Fibroblast of skin of abdomen (primary cell): ENCODE measurements at places on chromosomes 11 and 22.

- no peak for DNase-seq
These were observed 20.0 kb upstream of the RAB39A start for GRCh38 chr11:107908211-107908610.

DNA sequence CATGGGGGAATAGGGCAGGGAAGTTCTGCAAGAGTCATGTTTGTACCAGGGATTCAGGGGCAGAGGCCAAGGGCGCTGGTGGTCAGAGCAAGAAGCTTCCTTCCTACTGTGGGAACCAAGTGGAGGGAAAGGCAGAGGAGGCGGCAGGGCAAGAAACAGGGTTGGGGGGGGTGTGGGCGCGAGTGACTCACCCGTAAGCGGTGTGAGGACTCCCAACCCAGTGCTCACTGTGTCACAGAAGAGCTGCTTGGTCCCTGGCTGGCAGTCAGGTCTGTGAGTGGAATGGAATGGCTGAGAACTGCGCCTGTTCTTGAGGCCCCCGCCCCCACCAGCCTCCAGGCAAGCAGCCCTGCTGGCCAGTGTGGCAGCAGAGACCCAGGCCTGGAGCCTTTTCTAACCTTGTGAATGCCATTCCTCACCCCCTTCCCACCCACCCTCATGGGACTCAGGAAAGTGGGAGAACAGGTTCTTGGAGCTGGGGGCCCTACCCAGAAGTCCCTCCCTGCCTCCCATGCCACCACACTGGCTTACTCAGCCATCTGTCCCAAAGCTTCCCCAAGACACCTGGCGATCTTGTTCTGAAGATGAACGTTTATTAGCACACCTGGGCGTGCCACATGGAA, 4.7 kb downstream of the LRRC10B start:
- DNase-seq, result no peak

DNA sequence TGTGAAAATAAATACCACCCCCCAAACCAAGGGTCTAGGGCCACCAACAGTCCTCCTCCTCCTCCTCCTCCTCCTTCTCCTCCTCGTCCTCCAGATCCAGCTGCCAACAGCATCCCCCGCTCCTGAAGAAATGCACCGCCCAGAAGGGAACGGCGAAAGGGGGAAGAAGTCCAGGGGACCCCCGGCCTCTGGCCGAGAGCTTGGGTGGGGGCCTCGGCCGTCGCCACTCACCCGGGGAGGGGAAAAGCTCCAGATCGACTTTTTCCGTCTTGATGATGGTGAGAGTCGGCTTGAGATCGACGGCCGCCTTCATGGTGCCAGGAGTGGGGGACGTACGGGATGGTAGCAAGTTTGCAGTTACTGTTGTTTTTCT, 65.7 kb downstream of the ETS1 start:
- no peak for DNase-seq

GRCh38 chr11:134939031-134939430, 527.0 kb upstream of the B3GAT1 start:
- no peak for DNase-seq

- no peak for DNase-seq
These were observed 60.2 kb upstream of the PDE3B start for GRCh38 chr11:14583252-14584034.

- no peak for DNase-seq
These were observed 25.3 kb downstream of the UEVLD start for GRCh38 chr11:18563090-18563730.

DNA sequence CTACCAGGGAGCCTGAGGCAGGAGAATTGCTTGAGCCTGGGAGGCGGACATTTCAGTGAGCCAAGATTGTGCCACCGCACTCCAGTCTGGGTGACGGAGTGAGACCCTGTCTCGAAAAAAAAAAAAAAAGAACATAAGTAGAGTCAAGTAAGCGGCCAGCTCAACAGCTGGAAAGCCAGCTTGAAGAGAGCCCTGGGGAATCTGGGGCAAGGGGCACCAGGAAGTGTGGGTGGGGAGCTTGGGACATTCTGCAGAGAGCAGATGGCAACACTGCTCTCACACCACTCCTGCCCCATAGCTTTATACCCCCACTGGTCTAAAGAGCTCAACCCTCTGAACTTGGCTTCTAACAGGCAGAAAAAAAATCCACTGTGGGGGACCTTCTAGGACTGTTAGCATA, 505.6 kb downstream of the BUD13 start:
- DNase-seq, result no peak

GRCh38 chr22:38138961-38139360, 28.5 kb upstream of the BAIAP2L2 start:
- DNase-seq, result no peak

GRCh38 chr22:38719196-38719595, 13.5 kb downstream of the GTPBP1 start:
- no peak for DNase-seq

GRCh38 chr22:29072193-29072978, 449 bp upstream of the KREMEN1 start:
- peak; percentile 68 for DNase-seq

GRCh38 chr22:17098379-17098819, 13.6 kb downstream of the IL17RA start:
- no peak for DNase-seq

DNA sequence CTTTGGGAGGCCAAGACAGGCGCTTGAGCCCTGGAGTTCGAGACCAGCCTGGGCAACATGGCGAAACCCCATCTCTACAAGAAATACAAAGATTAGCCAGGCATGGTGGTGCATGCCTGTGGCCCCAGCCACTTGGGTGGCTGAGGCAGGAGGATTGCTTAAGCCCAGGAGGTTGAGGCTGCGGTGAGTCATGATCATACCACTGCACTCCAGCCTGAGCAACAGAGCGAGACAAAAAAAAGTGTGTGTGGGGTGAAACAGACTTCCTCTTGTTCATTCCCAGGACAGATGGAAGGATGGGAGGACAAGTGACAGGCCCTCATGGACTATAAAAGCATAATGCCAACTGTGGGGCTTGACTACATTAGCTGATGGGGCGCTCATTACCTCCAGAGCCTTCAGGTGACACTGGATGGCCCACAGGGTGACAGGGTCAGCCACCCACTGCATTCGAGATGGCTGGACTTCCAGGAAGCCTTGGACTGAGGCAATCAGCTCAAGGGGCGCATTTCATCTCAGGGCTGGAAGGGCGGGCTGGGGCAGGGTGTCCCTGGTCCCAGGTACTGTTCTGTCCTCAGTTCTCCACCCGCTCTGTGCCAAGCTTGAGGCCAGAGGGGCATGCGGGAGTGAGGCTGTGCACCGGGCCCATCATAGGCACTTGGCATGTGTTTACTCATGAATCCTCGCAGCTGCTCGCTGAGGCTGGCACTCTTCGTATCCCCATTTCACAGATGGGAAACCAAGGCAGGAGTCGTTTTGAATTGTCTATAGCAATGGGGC, 12.5 kb downstream of the NPTXR start:
- peak; percentile 58 for DNase-seq

GRCh38 chr22:26143806-26144325, 25.4 kb upstream of the SEZ6L start:
- DNase-seq, result no peak

DNA sequence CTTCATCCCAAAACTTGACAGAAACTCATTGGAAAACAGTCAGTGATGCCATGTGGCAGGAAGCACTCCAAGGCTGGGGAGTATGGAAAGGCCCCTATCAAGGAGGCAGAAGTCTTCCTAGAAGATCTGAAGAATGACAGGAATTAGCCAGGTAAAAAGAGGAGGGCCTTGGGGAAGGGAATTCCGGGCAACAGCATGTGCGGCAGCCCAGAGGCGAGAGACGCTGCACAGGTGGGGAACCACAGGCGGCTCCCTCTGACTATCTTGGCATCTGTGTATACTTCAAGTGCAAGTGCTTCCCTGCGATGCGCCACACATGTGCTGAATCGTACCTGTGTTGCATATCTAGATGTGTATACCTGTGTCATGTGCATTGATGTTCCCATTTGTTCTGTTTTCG, 12.7 kb downstream of the PDE2A start:
- DNase-seq, result no peak

DNA sequence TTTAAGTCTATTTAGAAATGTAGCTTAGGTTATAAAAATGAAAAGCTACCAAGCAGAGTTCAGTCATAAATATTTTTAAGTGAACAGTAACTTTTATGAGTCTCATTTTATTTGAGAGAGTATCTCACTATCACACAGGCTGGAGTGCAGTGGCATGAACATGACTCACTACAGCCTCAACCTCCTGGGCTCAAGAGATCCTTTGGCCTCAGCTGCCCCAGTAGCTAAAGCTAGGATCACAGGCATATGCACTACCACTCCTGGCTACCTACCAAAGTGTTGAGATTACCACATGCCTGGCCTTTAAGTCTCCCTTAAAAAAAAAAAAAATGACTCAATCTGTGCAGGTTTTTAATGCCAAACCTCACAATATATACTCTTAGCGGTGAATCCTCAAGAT, 34.7 kb upstream of the CLNS1A start:
- peak; percentile 79 for DNase-seq

- DNase-seq, result no peak
These were observed 19.2 kb downstream of the P2RX3 start for GRCh38 chr11:57357310-57357709.

GRCh38 chr11:45056529-45056928, 89.9 kb upstream of the PRDM11 start:
- no peak for DNase-seq

GRCh38 chr11:65254724-65255123, 7.0 kb upstream of the POLA2 start:
- DNase-seq, result no peak

- DNase-seq, result peak; percentile 23
These were observed 32.1 kb upstream of the PRODH start for GRCh38 chr22:18968011-18968749.

GRCh38 chr11:103892603-103893002, 143.8 kb upstream of the DDI1 start:
- DNase-seq, result peak; percentile 77

GRCh38 chr22:24758164-24758799, 16.2 kb downstream of the PIWIL3 start:
- peak; percentile 29 for DNase-seq

DNA sequence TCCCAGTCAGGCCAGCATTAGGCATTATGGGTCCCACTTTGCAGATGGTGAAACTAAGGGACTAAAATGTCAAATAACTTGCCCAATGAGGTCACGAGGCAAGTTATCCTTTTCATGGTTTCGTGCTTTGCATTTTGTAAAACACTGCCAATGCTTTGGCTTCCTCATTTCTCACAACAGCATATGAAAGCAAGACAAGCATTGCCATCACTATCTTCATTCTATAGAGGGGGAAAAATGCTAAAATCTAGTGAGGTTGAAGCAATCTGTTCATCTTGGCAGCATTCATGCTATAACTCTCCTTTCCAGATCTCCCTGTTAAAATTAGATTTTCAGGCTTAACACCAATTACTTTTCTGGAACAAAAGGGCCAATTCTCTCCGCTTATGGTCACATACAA, 14.8 kb downstream of the FAM181B start:
- DNase-seq, result no peak

DNA sequence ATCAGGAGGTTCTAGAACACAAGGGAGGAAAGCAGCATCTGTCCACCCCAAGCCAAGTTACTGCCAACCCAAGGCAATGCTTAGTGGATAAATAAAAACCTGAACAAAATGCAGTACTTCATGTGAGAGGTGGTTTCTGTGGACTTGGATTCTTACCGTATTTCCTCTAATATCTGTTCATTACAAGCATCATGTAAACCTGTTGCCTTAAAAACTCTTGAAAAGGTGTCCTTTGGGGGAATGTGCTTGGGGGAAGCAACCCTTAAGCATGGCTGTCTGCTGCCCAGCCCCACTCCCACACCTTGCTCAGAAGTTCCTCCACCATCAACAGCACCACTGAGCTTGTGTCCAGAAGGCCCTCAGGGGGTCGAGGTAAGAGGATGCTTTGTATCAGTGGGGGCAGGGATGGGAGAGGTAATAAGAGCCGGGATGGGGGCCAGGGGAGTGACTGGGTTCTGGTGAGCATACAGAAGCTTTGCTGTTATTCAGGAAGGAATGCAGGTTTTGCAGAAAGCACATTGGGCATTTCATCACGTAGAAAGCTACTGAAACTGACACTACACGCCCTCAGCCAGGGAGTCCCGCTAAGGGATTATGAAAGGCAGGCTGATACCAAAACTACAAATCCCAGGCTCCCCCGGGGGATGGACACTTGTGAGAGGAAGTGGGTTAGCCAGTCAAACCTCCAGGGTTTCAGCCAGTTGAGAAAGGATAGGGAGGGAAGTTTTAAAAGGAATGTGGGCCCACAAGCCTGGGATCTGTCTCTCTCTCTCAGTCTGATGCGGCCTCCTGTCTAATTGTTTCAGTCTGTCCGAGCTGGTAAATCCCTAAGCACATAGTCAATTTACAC, 52.0 kb downstream of the KCNJ1 start:
- peak; percentile 96 for DNase-seq

- no peak for DNase-seq
These were observed 1840.1 kb upstream of the RAG2 start for GRCh38 chr11:38438091-38438490.

GRCh38 chr11:58928691-58929090, 10.6 kb upstream of the GLYATL1 start:
- no peak for DNase-seq

GRCh38 chr11:1546077-1546535, 26.0 kb downstream of the DUSP8 start:
- no peak for DNase-seq

GRCh38 chr22:37627121-37627520, 12.3 kb upstream of the SH3BP1 start:
- DNase-seq, result no peak

DNA sequence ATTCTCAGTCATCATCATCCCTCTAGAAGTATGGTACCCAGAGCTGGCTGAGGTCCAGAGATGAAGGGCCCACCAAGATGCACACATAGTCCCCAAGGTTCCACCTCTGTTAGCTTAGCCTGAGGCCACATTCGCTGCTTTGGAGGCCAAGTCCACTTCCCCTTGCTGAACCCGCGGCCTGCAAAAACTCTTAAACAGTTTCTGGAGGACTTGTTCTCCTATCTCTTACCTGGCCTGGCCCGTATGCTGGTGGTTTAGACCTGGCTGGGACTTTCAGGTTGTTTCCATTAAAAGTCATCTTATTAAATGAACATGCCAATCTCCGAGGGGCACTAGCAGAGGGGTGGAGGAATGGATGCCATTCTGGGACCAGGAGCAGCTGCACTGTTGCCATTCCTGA, 64.6 kb downstream of the KCNC1 start:
- DNase-seq, result no peak

DNA sequence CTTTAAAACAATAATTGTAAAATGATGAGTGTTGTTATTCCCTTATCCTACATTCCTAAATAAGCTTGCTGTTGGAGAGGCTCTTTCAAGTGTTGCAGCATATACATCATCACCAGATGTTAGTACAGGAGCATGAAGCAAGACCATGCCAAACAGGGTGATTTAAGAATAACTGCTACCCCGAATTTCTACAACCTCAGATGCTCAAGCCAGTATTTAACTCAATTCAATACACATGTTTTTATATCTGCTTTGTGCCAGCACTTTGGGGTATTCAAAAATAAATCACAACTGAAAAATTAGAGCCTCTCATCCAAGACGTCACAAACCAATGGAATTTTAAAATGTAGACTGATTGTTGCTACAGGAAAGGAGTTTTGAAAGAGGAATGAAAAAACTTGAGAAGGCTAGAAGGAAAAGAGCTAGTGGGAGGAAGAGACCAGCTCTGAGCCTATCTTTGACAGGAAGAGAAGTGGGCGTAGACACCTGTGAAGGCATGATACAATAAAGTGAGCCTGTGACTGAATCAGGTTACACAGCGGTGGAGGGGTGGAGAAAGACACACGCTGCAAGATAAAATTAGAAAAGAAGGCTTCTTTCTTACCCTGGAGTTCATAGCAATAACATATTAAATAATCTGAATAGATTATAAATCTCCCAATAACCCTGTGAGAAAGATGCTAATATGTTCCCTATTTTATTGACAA, 95.8 kb downstream of the DLG2 start:
- DNase-seq, result no peak
